Esophagus squamous epithelium (tissue), 5 donors: ENCODE measurements at places on chromosomes 12 and 14.

DNA sequence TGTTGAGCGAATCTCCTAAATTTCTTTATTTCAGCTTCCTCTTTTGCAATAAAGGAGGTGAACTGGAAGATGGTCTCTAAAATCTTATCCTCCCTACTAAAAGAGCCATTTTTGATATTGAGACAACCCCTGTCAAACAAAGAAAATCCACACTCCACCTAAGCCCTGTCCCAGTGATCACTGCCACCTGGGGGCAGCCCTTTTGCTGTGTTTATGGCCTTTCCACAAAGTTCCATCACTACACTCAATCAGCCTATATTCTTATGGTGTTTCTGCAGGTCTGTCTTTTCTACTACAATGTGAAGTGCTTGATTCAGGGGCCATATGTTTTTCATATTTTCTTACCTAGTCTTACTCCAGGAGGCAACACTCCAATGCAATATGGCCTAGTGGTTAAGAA is 163.7 kb downstream of the BMP4 start:
- no peak overlapping the region for H3K4me3 ChIP-seq
- H3K27ac ChIP-seq = no peak overlapping the region
- H3K27me3 ChIP-seq = no peaks in the 10 kb centered on the region
- DNase-seq = no peak

GRCh38 chr12:124172636-124173035 is 122.3 kb upstream of the RFLNA start:
- H3K4me1 ChIP-seq = no peaks in the 10 kb centered on the region
- no peaks in the 10 kb centered on the region for H3K27me3 ChIP-seq
- H3K27ac ChIP-seq = no peak overlapping the region

GRCh38 chr14:54893151-54893760 is 9.4 kb downstream of the GCH1 start:
- H3K4me1 ChIP-seq = peaks cover 27% of the 10 kb centered on the region
- H3K27ac ChIP-seq = no peak overlapping the region
- H3K4me3 ChIP-seq = no peak overlapping the region
- no peaks in the 10 kb centered on the region for H3K27me3 ChIP-seq

DNA sequence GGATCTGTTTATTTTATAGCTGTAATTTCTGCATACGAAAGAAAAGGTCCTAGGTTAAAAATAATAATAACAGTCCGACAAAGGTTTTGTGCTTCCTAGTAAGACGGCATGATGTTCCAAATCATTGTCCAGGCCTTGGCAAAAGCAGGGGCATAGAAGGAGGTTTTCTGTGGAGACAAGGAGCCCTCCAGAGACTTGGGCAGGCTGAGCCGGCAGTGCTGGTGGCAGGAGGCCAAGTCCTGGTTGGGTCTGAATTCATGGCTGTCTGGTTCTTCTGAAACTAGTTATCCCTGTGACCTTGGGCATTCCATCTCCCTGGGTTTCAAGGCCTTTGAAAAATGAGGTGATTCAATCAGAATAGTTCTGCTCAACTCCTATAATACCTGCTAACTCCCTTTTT is 44.0 kb downstream of the KCNK13 start:
- no peak overlapping the region for H3K4me3 ChIP-seq
- no peaks in the 10 kb centered on the region for H3K27me3 ChIP-seq
- H3K4me1 ChIP-seq = no peaks in the 10 kb centered on the region
- DNase-seq = no peak
- no peak overlapping the region for H3K27ac ChIP-seq
- H3K36me3 ChIP-seq = no peaks in the 10 kb centered on the region

DNA sequence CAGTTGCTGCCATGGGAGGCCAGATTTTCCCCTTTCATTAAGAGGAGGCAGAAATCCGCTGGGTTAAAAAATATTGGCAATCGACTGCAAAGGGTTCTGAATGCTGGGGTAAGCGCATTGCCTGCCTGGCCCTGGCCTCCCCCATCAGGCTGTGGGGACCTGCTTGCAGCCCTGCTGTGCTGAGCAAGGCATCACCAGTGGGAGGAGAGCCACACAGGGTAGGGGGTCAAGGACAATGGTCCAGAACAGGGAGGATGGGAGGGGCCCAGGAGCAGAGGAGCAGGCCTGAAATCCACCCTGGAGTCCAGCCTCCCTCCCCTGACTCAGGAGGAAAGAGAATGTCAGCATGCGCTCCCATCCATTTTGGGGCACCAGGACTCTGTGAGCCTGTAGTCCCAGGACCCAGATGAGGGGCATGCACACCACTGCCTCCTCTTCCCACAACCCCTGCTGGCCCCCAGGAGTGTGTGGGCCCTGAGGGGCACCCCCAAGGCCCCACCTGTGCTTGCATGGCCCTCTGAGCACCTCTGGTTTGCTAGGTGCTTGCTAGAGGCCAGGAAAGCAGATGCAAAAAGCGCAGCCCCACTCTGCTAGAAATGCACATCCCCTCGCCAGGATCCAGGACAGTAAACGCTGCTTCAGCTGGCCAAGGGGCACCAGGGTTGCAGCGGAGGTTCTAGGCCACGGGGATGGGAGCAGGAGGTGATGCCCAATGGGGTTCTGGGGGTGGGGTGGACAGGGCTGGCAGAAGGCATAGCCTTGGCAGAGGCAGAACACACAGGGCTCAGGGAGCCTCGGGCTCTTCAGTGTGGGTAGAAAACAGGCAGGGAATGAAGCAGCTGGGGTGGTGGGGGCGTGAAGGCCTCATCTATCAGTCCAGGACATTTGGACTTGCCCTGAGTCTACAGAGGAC is 14.6 kb downstream of the TESC start:
- DNase-seq = no peak
- H3K36me3 ChIP-seq = no peaks in the 10 kb centered on the region
- H3K4me1 ChIP-seq = no peaks in the 10 kb centered on the region
- H3K4me3 ChIP-seq = no peak overlapping the region

GRCh38 chr14:98906123-98906995 is 365.6 kb downstream of the BCL11B start:
- no peak overlapping the region for H3K4me3 ChIP-seq
- no peaks in the 10 kb centered on the region for H3K36me3 ChIP-seq
- no peak for DNase-seq
- peak overlapping the region; percentile 75 for H3K27ac ChIP-seq

GRCh38 chr12:109764123-109764522 is 50.5 kb downstream of the FAM222A start:
- H3K36me3 ChIP-seq = no peaks in the 10 kb centered on the region
- H3K4me1 ChIP-seq = peaks cover 6% of the 10 kb centered on the region
- H3K27ac ChIP-seq = no peak overlapping the region
- H3K27me3 ChIP-seq = no peaks in the 10 kb centered on the region

- H3K27ac ChIP-seq = no peak overlapping the region
- H3K4me3 ChIP-seq = no peak overlapping the region
- peaks cover 66% of the 10 kb centered on the region for H3K36me3 ChIP-seq
- H3K27me3 ChIP-seq = no peaks in the 10 kb centered on the region
- DNase-seq = no peak
Observed at GRCh38 chr12:109982210-109982609, 14.0 kb downstream of the GIT2 start.

- H3K27me3 ChIP-seq = no peaks in the 10 kb centered on the region
- H3K27ac ChIP-seq = no peak overlapping the region
- no peaks in the 10 kb centered on the region for H3K36me3 ChIP-seq
- no peaks in the 10 kb centered on the region for H3K4me1 ChIP-seq
Observed at GRCh38 chr12:103583008-103583407, 4.1 kb upstream of the STAB2 start.

DNA sequence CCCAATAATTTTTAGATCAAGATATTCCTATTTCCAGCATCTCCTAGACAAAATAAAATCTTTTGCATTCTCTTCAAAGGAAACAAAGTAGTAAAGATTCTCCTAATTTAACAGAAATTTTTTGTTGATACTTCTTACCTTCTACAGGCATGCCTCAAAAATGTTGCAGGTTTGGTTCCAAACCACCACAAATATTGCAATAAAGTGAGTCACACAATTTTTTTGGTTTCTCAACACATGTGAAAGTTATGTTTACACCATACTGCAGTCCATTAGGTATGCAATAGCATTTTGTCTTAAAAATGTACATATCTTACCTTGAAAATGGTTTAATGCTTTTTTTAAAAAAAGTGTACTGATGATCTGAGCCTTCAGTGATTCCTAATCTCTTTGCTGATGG is 65.6 kb upstream of the USP15 start:
- H3K27me3 ChIP-seq = peaks cover 15% of the 10 kb centered on the region
- no peak overlapping the region for H3K27ac ChIP-seq
- no peak overlapping the region for H3K4me3 ChIP-seq
- H3K36me3 ChIP-seq = no peaks in the 10 kb centered on the region

DNA sequence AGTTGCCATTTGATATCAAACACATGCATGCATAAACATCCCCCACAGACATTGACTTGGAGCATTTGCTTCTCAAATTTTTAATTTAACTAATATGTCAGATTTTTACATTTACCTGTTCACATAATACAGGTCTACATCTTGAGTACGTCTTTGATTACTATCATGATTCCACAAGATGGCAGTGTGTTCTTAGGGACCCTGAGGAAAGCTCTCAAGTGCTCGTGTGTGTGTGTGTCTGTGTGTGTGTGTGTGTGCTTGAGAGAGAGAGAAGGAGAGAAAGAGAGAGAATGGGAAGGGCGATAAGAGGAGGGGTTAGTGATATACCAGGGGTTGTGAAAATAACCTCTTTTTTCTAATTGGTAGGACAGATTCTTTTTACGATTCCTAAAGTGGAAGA is 167.1 kb upstream of the OR4E1 start:
- no peaks in the 10 kb centered on the region for H3K4me1 ChIP-seq
- H3K27me3 ChIP-seq = no peaks in the 10 kb centered on the region
- no peak overlapping the region for H3K4me3 ChIP-seq

GRCh38 chr14:92549859-92550230 is 36.3 kb downstream of the RIN3 start:
- H3K27me3 ChIP-seq = no peaks in the 10 kb centered on the region
- no peaks in the 10 kb centered on the region for H3K36me3 ChIP-seq
- H3K4me1 ChIP-seq = peaks cover 12% of the 10 kb centered on the region

GRCh38 chr14:96268431-96269358 is 12.7 kb downstream of the BDKRB1 start:
- H3K4me3 ChIP-seq = no peak overlapping the region
- H3K36me3 ChIP-seq = no peaks in the 10 kb centered on the region
- DNase-seq = no peak
- H3K27ac ChIP-seq = peak overlapping the region; percentile 79
- no peaks in the 10 kb centered on the region for H3K27me3 ChIP-seq

DNA sequence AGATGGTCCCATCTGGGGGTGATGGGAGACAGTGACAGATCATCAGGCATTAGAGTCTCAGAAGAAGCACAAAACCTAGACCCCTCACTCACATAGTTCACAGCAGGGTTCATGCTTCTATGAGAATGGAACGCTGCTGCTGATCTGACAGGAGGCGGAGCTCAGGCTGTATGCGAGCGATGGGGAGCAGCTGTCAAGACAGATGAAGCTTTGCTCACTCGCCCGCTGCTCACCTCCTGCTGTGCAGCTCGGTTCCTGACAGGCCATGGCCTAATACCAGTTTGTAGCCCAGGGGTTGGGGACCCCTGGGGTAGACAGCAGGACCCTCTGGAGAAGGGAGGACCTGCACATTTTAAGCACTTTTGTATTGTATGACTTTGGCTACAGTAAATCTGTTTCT is 111.2 kb downstream of the LGMN start:
- DNase-seq = no peak
- no peaks in the 10 kb centered on the region for H3K36me3 ChIP-seq
- no peak overlapping the region for H3K4me3 ChIP-seq
- H3K27ac ChIP-seq = no peak overlapping the region
- no peaks in the 10 kb centered on the region for H3K27me3 ChIP-seq

DNA sequence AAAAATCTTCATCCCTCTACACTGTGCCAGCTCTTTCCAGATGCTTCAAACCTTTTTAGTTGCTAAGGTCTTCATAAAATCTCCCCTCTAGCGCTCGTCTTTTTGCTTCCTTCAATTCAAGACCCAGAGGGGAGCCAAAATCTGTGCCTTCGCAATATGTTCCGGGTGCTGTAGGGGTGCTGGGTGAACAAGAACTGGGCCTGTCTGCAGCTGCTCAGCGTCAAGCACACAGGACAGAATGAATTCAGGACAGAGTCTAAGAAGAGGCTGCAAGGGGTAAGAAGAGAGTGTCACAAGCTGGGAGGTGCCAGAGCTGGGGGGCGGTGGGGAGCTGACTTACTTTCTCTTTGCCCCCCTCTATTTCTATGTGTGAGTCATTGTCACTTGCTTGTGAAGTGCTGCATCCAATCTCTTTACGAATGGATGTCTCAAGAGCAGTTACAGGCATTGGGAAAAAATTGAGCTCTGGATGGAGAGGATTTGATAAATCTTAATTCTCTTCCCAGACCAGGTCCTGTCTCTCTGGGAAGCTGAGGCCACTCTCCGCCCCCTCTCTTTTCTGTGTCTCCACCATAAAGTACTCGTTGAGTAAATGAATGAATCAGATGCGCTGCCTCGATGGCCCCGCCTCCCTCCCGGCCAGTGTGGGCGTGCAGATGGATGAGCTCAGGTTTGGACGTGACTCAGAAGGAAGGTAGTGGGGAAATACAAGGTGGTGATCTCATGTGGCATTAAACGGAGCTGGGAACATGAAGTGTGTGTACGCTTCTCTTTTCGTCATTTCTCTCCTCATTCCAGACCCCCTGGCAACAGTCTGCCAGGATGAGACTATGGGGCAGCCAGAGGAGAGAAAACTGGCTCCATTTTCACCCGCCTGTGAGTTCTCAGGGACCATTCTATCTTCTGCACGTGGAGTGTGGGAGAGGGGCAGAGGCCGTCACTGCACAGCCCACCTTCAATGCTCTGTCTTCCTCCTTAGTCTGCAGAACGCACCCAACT is 91.3 kb downstream of the TSPAN9 start:
- no peak overlapping the region for H3K4me3 ChIP-seq
- no peaks in the 10 kb centered on the region for H3K27me3 ChIP-seq
- H3K36me3 ChIP-seq = no peaks in the 10 kb centered on the region
- no peak overlapping the region for H3K27ac ChIP-seq

GRCh38 chr12:112169161-112169872 is 44.0 kb downstream of the TRAFD1 start:
- no peaks in the 10 kb centered on the region for H3K4me1 ChIP-seq
- no peak overlapping the region for H3K4me3 ChIP-seq
- H3K27ac ChIP-seq = no peak overlapping the region
- H3K36me3 ChIP-seq = peaks cover 4% of the 10 kb centered on the region
- DNase-seq = no peak

- H3K27ac ChIP-seq = no peak overlapping the region
- no peak for DNase-seq
- peaks cover 12% of the 10 kb centered on the region for H3K4me1 ChIP-seq
- H3K4me3 ChIP-seq = no peak overlapping the region
Observed at GRCh38 chr12:124779161-124780141, 84.2 kb downstream of the SCARB1 start.
